ENCODE measurements at places on chromosomes 3 and 15.

DNA sequence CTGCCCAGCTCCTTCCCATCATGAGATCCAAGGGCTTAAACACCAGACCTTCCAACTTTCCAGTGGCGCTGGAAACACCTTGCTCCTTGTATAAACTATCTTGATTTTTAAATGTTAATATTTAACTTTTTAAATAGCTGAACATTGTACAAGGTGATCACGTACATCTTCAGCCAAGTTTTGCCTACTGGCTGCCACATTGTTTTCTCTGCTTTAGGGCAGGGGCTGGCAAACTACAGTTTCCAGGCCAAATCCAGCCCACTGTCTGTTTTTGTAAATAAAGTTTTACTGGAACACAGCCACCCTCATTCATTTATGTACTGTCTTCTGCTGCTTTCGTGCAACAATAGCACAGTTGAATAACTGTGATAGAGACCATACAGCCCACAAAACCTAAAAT lies 27.6 kb upstream of the FOXP1 start:
- DNase-seq = no peak

DNA sequence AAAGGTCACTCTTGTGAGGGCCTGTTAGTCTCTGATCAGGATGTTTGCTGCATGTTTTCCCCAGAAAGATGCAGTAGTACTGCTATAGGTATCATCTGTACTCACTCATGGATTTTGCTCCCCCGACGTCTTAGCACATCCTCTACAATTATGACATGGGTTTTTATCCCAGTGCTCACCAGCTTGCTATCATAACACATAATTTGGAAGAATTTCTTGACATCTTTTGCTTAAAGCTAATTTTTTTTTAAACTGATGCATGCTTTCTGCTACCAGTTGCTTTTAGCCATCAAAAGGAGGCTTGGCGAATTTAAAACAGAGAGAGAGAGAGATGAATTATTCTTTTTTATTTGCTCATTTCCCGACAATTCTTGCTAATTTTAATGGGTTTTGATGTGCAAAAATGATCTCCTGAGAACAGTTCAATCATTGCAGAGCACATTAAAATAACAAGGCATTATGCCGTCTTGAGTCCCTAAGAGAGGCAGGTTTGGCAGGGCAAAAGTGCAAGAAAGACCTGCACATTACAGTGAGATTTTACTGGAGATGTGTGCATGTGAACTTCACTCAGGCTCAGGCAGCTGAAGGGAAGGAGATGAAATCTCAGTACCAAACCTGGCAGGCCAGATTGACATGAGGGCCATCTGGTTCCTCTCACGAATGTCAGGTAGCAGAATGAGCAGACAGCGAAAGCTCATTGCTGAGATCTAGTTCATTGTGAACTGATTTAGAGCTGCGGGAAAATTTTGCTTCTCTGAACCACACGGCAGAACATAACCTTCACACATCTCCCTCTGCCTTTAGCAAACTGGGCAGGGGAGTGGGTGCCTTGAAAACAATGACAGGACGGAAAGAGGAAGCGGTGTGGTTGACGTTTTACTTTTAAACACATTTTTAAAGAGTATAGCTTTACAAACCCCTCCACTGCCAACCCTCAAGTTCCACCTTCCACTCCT lies 25.9 kb upstream of the GOLGA8B start:
- DNase-seq = no peak

GRCh38 chr15:29126821-29127461 lies 142.7 kb downstream of the NSMCE3 start:
- no peak for DNase-seq

GRCh38 chr3:195195321-195196209 lies 75.4 kb downstream of the XXYLT1 start:
- DNase-seq = no peak

GRCh38 chr3:28836199-28836598 lies 444.7 kb upstream of the RBMS3 start:
- DNase-seq = no peak

- no peak for DNase-seq
These were observed 93.6 kb downstream of the SCN11A start for GRCh38 chr3:38958026-38958720.

GRCh38 chr15:38818157-38818790 lies 253.7 kb upstream of the RASGRP1 start:
- DNase-seq = no peak

DNA sequence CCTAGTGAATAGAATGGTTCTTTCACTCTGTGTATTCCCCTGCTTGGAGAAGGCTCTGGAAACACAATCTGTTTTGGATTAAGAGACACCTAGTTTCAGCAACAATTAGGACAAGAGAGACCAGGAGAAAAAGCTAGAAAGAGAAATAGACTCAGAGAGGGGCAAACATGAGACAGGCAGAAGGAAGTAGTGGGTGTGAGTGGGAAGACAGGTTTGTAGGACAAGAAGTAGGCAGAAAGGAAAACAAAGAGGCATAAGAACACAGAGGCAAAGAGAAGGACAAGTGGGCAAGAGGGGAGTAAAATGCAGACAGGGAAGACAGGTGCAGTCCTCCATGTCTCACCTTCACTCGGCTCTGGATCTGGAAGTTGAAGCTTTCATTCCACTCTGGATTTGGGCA lies 13.5 kb downstream of the PLA2G4E start:
- no peak for DNase-seq

DNA sequence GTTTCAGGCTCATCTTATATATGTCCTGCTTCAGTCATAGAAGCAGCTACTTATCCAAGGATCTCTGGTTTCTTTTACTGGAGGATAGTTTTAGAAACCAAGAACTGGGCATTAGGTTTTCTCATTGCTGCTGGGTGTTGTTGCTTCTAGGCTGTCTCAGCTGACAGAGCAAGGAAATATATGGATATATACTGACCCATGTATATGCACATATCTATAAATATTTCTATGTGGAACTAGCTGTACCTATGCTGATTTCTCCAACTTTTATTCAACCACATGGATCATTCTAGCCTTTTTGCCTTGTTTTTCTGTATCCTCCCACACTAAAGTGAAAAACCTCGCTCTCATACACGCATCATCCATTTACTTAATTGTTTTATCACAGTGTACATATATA lies 64.2 kb downstream of the TP63 start:
- no peak for DNase-seq

- DNase-seq = peak; percentile 6
These were observed 9.6 kb upstream of the PSMD2 start for GRCh38 chr3:184289426-184289938.

DNA sequence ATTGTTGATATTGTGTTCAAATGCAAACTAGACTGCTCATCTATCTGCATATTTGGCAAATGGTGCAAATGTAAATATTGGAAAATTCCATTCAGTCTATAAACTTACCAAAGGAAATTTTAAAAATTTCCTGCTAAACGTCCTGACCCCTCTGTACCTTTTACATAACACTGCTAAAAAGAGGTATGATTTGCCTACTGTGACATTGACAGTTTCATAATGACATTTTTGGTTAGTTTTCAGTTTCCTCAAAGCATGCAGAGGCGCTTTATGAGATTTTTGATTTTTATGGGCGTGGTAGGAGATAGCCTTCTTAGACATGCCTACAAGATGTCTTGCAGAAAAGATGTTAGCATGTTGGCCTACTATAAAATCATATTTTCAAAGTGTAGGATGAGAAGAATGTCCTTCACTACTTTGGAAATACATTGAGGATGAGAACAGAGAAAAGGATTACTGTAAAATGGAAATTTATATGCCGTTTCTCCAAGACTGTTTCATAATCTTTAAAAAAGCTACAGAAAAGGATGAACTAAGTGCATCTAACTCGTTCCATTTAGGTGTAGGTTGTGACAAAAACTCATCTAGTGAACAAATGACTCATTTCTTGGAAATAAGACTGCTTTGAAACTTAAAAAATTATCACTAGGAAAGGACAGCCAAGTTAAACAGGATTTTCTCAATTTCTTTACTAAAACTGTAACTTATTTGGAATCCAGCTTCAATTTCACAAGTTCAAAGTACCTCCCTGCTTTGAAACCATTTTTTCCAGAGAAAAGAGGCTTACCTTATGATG lies 14.5 kb upstream of the ISLR start:
- no peak for DNase-seq

- DNase-seq = no peak
These were observed 210.8 kb upstream of the MRPL3 start for GRCh38 chr3:131713416-131714123.

- no peak for DNase-seq
These were observed 34.8 kb downstream of the GPR176 start for GRCh38 chr15:39885099-39885777.

GRCh38 chr15:70810916-70811578 lies 42.9 kb downstream of the LARP6 start:
- no peak for DNase-seq

- no peak for DNase-seq
These were observed 1.2 kb downstream of the USP19 start for GRCh38 chr3:49119439-49119838.

- no peak for DNase-seq
These were observed 2.7 kb downstream of the ZMAT3 start for GRCh38 chr3:179068779-179069530.

DNA sequence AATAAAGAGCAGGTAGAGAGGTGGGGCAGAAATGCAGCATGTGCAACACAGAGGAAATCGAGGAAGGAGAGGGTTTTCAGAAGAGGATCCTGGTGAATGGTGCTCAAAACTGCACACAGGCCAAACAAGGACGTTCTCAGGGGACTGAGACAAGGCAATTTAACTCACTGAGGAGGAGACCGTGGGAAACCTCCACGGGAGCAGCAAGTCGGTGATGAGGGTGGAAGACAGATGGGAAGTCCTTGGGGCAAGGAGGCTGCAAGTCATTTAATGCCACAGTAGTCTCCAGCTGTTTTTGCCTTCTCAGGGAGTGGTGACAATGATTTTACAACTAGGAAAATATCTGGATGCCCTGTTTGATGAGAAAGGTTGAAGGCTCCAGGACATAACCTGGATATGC lies 11.5 kb upstream of the PDIA5 start:
- no peak for DNase-seq

- no peak for DNase-seq
These were observed 82.1 kb upstream of the BCHE start for GRCh38 chr3:165919284-165919683.

DNA sequence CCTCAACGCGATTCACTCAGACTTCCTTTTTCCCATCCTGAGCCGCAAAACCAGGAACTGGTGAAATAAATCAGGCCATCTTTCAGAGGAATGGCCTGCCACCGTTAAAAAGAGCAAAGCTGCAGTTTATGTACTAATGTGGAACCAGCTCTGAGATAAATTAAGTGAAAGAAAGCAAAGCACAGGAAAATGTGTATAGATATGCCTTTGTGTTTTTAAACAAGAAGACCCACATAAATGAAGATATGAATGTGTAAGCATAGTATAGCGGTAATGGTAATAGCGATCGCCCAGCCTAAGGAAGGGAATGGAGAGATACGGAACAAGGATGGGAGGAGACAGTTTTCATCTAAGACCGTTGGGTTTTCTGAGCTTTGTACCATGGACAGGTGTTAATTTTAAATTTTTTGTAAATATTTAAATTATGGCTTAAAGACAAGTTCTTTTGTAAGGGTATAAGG lies 30.8 kb upstream of the RPN1 start:
- peak; percentile 79 for DNase-seq

DNA sequence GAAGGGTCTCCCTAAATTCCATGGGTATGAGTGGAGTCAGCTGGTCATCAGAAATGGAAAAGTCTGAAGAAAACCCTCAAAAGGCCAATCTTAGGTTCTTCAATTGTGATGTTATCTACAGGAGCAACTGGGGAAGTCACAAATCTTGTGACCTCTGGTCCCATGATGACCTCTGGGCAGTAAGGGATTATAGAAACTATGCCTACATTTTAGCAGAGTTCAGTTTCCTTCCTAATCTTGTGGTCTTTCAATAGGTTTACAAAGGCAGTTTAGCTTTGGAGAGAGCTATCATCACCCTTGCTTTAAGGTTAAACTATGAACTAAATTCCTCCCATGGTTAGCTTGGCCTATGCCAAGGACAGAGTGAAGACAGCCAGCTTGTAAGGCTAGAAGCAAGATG lies 225.1 kb downstream of the DPH6 start:
- DNase-seq = no peak

DNA sequence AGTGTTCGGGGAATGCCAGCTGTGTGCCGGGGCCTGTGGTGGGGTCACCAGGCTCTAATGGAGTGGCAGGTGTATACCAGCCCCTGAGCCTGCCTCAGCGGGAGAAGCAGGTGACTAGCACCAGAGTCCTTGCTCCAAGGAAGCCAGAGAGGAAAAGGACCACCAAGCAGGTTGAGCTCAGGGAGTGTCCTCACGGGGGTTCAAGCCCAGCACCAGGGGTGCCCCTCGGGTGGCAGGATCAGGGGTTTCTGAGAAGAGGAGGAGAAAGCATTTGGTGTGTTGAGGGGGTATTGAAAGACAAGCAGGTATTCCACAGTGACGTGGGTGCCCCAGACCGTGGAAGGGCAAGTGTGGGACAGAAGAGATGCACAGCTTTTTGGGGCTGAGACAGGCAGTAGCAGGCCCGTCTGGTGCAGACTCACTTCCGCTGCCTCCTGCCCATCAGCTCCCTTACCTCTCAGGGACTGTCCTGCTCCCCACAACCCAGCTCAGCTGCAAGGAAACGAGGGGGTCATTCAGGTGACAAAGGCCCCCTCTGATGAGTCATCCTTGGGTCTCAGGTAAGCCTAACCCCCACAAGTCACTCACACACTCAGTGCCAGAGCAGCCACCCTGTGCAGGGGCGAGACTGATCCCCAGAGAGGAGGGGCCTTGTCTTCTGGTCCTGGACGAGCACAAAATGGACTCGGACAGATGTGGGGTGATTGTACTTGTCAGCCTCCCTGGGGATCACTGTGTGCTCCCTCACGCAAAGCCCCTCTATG lies 21.4 kb upstream of the POC1A start:
- no peak for DNase-seq

- DNase-seq = no peak
These were observed 11.9 kb downstream of the DNAJA4 start for GRCh38 chr15:78276064-78276943.

DNA sequence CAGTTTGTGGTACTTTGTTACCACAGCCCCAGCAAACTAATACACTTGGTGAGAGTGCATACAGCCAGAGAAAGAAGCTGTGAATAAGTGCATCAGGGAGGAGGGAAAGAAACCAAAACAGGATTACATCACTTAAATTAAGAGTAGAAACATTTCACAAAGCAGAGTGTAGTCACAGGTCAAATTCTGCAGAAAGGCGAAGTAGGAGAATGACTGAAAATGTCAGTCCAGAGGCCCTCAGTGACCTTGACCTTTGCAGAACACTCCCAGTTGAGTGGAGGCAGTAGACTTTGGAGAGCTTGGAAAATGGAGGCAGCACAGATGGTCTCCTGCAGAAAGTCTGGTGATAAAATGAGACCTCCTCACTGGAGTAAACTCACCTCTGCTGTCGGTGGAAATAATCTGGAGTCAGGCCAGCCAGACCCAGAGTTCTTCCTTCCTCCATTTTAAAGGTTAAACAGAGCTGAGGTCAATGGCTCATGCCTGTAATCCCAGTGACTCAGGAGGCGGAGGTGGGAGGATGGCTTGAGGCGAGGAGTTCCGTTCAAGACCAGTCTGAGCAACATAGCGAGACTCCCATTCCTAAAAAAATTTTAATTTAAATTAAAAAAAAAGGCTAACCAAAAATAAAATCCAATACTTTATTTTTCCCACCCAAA lies 5.0 kb downstream of the CD86 start:
- DNase-seq = no peak
